ENCODE measurements at places on chromosomes 6 and 20.
A peak's percentile ranks its signal among the peaks of the same experiment; 100 is the strongest.

DNA sequence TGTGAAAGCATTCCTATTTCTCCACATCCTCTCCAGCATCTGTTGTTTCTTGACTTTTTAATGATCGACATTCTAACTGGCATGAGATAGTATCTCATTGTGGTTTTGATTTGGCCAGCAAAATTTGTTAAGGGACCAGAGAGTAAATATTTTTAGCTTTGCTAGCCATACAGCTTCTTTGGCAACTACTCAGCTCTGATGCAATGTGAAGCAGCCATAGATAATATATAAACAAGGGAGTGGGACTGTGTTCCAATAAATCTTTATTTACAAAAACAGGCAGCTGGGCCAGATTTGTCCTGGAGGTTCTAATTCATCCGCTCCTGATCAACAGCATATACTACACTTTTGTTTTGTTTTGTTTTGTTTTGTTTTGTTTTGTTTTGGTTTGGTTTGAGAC, 202.9 kb downstream of the ZNF217 start:
- DNase-seq = no peak

- no peak for DNase-seq
These were observed 182.0 kb upstream of the MYLIP start for GRCh38 chr6:15946701-15947385.

GRCh38 chr20:34249291-34249690, 8.1 kb downstream of the ASIP start:
- no peak for DNase-seq

DNA sequence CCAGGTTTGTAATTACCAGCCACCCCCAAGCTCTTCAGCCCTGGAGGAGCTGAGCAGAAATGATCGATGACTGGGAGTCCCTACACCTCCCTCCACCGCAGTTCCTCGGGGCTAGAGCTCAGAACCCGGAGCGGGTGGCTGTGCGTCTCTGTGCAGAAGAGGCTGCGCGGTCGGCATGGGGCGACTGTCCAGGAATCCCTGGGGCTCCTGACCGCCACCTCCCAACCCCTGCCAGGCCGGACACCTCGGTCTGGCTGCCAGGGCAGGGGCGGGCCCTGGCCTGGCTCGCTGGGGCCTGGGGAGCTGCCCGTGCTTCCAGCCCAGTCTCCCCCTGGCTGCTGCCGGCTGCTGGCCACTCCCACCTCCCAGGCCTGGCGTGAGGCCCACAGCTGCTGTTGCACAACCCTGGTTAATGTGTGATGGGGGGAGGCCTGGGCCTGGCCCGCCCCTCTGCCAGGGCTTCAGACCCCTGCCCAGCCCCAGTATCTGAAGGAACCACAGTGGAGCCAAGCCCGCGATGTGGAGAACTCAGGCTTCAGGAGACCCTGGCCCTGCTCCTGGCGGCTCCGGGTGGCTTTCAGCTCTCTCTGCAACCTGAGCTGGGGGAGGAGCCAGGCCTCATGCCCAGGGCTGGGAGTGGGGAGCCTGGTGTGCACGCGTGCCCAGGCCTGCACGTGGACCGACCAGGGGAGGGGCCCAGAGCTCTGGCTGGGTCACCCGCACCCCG, 1.2 kb downstream of the SLC2A4RG start:
- DNase-seq = no peak

DNA sequence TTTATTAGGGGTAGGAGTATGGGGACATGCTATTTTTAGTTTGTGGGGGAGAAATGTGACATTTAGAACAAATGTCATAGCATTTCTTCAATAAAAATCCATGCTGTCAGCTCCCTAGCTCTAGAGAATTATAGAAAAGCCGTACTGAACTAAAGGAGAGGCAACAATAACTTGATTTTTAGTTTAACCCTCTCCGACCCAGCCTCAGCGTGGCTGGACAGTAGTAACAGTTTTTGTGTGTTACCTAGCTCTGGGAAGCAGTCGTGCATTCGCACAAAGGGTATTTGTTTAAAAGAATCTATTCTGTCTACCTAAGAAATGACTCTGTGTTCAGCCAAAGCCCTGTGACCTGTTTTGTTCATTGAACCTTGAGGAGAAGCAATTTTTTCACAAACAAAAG, 442.4 kb upstream of the SOX4 start:
- no peak for DNase-seq

DNA sequence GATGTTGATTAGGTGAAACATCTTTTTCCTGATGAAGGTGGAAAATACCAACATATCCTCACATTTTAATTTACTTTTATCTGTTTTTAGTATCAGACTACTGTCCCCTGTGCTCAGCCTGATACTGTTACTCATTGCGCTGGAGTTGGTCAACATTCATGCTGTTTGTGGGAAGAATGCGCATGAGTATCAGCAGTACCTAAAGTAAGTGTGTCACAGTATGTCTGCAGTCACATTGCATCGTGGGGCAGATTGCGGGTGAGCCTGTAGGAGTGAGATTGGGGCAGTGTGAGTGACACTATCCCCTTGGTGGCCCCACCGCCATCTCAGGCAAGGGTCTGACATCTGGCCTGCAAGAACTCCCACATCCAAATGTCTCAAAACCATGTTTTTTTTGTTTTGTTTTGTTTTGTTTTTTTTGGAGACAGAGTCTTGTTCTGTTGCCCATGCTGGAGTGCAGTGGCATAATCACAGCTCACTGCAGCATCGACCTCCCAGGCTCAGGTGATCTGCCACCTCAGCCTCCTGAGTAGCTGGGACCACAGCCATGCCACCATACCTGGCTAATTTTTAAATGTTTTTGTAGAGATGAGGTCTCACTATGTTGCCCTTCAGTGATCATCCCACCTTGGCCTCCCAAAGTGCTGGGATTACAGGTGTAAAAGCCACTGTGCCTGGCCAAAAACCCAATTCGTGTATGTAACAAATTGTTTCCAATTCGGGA, 27.8 kb downstream of the ERMARD start:
- DNase-seq = no peak

- no peak for DNase-seq
These were observed 13.1 kb downstream of the BTNL2 start for GRCh38 chr6:32393665-32394420.

DNA sequence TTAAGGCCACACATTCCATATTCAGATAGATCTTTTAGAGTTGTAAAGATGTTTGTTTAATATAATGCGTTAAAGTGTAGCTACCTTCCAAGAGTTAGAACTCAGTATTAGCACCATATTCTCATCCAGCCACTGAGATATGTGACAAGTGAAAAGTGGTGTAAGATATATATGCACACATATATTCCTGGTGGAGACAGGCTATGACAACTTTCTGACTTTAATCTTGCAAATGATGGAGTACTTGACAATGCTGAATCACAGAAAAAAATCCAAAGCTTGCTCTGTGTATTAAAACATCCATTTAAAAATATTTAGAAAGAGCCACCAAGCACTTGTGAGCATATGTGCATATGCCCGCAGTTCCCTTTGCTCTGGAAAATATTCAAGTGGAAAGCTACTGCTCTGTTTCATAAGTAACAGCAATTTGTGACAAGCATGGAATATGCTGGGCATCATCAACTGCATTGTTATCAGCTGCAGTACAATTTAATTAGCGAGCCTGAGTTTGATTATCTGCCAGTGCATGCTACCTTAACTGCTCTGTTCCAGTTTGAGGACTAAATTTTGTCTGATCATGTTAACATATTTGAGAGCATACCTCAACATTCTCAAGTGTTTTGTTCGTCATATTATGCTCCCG, 64.8 kb downstream of the VIP start:
- DNase-seq = no peak

DNA sequence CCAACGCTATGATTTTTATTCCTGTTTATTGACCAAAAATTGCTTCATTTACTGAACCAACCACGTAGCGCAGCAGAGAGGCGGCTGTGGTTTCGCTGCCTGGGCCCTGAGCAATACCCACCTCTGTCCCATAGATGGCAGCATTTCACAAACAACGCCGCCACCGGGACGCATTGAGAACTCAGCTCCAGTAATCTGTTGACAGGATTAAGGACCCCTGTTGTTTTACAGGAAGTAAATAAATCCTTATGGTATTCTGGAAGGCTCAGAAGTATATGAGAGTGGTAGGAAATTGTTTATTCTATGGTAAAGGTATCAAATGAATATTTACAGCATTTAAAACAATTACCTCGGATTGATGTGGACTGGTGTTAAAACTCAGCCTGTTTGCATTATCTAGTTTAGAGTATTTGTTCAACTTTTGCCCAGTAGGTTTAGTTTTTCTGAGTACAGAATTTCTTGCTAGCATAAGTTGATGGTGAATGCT, 547.9 kb upstream of the SLC35B3 start:
- DNase-seq = peak; percentile 14

Measured in GM12891 (cell line).